HT-29 (cell line): ENCODE measurements at places on chromosomes 2 and 18.

- no peak for DNase-seq
Observed at GRCh38 chr2:43055985-43056384, 170.4 kb downstream of the ZFP36L2 start.

GRCh38 chr2:172256886-172257285 is 154.2 kb upstream of the DLX2 start:
- no peak for DNase-seq

- DNase-seq: peak; percentile 81
Observed at GRCh38 chr2:101770726-101771125, 73.2 kb downstream of the MAP4K4 start.

- no peak for DNase-seq
Observed at GRCh38 chr2:60519231-60519863, 34.1 kb downstream of the BCL11A start.

GRCh38 chr18:33839452-33840211 is 261.6 kb downstream of the ASXL3 start:
- DNase-seq: peak; percentile 67

DNA sequence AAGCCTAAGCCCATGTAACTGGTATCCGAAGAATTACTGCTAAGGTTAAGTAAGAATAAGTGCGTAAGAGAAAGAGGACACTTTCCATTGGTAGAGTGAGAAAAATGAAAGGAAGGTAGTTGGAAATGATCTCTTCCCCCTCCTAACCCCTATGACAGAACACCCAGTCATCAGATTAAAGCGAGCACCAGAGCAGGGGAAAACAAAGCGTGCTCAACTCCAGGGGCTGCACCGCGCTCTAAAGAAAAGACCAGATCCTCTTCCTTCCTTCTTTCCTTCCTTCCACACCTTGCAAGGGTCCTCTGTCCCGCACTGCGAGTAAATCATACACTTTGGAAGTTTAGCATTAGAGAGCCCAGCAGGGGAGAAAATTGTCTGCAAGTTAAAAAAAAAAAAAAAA is 971 bp upstream of the CDH7 start:
- DNase-seq: no peak

GRCh38 chr18:13382366-13382953 is 163.9 kb downstream of the LDLRAD4 start:
- peak; percentile 74 for DNase-seq

DNA sequence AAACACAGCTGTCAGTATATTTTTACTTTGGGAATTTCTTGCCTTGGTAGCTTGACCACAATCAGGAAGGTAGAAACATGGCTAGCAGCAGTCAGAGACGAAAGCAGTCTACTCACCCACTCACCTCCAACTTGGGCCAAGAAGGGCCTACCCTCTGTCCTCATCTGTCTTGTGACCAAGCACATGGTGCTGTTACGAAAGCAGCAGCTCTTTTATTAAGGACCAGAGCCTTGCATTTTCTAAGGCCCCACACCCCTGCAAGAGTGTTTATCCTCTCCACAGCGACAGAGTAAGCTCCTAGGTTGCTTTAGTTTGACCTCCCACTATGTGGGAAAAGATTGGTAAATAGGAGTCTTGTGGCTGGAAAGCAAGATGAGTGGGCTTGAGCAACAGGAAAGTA is 31.3 kb upstream of the MSTN start:
- DNase-seq: no peak

GRCh38 chr2:231057590-231057989 is 923 bp downstream of the PSMD1 start:
- no peak for DNase-seq

DNA sequence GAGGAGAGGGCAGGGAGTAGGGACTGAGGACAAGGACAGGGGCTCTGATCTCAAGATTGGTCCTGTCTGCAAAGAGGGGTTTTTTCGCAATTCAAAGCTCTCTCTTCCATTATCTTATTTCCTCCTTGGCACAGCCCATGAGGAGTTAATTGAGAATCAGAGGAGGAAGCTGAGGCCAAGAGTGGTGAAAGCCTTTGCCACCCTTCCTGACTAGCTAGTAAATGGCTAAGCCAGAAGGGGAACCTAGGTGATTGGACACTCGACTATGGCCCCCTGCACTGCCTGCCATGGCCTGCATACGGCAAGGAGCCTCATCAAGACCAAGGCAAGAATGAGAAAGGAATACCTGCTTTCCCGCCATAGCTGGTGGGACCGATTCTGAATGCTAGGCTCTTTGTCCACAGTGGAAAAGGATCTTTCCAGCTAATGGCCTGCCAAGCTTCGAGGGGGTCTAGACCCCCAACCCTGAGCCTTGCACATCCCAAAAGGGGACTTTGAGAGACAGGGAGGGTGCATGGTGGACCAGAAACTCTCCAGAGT is 237.9 kb downstream of the HAUS1 start:
- DNase-seq: no peak

DNA sequence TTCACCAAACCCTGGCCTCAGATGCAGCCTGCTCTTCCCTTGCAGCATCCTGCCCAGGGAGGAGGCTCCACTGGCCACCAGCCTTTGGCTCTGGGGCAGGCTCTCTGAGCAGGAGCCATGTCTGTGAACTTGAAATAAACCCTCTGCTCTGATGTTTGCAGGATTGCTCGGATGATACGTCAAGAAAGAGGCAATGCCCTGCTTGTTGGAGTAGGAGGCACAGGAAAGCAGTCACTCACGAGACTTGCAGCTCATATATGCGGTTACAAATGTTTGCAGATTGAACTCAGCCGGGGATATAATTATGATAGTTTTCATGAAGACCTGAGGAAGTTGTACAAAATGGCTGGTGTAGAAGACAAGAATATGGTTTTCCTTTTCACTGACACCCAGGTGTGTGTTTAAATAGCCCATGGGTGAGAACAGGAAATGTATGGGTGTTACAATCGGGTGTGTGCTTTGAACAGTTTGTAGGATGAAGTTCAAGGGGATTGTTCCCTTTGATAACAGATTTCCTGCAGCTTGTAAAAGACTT is 177.9 kb downstream of the DNAH6 start:
- DNase-seq: peak; percentile 48

DNA sequence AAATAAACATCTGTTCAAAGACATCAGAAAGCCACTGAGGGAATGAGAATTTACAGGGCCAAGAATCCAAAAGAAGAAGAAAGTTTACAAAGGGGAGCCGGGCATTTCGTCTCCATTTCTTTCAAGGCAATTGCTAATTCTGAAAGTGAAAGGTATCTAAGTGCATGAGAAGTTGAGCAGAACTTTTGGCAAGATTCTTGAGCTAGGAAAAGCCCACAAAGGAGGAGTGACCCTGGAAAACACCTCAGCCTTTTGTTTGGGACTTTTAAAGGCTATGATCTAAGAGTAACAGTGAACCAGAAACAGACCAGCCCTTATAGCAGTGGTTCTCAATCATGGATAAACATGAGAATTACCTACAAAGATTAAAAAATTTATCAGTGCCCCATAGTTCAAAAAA is 87.4 kb downstream of the MDH1 start:
- no peak for DNase-seq

GRCh38 chr2:85711578-85712060 is 17.5 kb downstream of the GNLY start:
- DNase-seq: no peak

DNA sequence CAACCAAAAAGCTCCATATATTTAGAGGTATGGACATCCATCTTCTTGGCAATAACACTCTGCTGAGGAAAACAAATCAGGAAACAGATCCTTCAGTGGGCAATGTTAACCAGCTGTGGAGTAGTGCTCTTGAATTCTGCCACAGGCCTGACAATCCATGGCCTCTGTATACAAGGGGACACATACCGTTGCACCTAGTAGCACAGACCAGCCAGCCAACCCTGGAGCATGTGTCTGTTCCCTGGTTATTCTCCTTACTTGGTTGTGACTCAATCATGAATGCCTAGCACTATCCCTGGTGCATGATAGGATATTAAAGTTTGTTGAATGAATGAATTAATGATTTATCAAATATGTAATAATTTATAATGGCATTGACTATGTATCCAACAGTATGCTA is 261.4 kb upstream of the MGAT5 start:
- no peak for DNase-seq

GRCh38 chr2:224058048-224058775 is 19.1 kb upstream of the SERPINE2 start:
- no peak for DNase-seq

- DNase-seq: no peak
Observed at GRCh38 chr2:107313316-107313715, 427.3 kb upstream of the ST6GAL2 start.
